Endothelial cell (in vitro differentiated cells): ENCODE measurements at places on chromosomes 16 and 17. TPM values are rescaled to one million over a fixed set of nuclear protein-coding genes. Genes with fewer than 3 reads are reported as not detected.

GRCh38 chr16:66798161-66798560, 3.2 kb downstream of the TERB1 start:
- no peak for DNase-seq

GRCh38 chr17:78332991-78333390, 26.9 kb downstream of the SOCS3 start:
- DNase-seq: no peak

- DNase-seq: no peak
Observed at GRCh38 chr17:82861393-82861775, 21.6 kb upstream of the ZNF750 start.

DNA sequence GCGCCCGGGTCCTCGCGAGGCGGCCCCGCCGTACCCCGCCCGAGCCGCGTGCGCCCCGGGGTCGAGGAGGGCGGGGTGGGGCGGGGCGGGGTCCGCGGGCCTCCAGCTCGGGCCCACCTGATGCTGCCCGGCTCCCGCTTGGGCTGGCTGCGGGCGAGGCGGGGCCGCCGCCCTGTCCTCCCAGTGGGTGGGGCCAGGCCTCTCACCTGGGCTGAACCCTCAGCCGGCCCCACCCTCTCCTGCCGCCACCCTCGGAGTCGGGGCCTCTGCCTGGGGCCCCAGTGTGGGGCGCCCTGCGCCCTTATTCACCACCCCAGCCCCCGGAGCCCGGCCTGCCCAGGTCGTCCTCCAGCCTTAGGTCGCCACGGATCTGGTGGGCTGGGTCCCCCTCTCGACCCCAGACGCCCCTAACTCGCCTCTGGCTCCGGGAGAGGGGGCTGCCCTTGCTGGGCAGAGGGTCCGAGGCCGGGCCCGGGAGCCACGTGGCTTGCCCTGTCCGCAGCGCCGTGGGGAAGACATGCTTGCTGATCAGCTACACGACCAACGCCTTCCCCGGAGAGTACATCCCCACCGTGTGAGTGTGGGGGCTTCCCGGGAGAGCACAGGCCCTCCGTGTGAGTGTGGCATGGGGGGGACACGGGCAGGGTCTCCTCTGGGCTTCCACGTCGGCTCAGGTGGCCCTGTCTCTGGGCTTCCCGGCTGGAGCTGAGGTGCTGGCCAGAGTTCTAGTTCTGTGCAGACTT, 578 bp downstream of the RAC3 start:
- no peak for DNase-seq

GRCh38 chr17:14448818-14449217, 147.9 kb downstream of the HS3ST3B1 start:
- DNase-seq: no peak

DNA sequence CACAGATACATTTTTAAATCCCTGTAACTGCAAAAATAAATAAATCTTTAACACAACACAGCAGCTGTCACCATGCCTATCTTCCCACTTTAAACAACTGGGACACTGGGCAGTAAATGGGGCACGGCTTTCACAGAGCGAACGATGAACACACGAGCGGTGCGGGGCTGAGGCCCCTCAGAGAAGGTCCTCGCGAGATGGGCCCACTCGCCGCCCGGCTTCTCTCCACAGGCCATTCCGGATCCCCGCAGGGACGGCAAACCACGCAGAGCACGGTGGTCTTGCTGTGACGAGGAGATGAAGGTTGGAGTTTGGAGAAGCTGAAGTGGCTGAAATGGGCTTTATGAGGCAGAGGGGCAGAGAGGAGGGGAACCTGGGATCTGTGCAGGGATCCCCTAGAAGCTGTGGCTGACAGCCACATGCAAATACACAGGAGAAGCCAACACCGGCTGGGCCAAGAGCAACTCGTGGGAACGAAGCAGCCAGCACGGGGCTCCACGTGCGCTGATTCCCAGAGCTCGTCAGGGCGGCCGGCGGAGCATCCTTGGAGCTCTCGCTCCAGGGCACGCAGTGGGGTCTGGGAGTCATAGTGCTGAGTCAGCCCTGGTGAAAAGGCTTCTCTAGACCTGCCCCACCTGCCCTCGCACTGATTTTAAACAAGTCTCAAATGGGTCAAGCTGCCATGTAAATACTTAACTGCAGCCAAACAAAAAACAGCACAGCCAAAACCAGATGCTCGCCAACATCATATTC, 31.7 kb downstream of the CCDC57 start:
- no peak for DNase-seq

DNA sequence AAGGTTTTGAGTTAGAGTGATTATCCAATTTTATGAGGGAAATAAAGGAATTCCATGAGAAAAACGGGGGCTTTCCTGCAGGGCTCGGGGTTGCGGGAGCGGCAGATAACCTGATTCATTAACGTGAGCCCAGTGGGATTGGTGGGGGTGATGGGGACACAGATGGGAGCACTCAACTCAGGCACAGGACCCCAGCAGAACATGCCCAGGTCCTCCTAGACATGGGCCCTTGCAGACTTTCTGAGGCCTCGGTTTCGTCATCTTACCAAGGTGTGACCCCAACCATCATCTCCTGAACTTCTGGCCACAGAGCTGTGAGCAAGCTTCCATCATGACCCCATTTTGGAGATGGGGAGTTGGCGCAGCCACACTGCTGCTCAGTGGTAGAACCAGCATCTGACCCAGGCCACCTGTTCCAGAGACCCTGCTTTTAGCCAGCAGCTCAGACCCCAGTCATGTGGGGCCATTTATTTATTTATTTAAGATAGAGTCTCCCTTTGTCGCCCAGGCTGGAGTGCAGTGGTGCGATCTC, 22.3 kb downstream of the CARHSP1 start:
- DNase-seq: no peak

- no peak for DNase-seq
Observed at GRCh38 chr17:33151565-33151964, 141.5 kb downstream of the ASIC2 start.

DNA sequence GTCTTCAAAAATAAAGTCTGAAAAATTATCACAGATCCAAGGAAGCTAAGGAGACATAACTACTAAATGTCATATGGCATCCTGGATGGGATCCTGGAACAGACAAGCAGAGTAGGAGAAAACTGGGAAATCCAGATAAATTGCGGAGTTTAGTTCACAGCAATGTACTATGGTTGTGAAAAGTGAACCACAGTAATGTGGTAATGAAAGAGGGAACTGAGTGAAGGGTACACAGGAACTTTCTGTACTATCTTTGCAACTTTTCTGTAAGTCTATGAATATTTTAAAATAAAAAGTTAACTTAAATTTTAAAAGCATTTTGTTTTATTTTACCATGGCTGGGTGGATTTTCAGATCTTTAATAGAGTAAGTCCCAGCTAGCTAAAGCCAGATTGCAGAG, 16.3 kb downstream of the SLFN12L start:
- no peak for DNase-seq

DNA sequence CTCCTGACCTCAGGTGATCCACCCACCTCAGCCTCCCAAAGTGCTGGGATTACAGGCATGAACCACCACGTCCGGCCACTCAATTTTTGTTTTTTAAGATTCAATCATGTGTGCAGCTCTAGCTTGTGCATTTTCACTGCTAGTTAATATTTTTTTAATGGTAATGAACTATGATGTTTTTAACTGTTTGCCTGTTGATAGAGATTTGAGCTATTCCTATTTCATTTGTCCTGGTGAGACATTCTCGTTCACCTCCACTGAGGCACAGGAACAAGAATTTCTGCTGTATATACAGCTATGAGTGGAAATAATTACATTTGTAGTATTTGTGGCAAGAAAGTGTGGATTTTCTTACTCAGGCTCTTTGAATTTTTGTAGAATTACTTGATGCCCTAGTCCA, 137.7 kb upstream of the MYOCD start:
- no peak for DNase-seq

GRCh38 chr17:230395-230770, 48.9 kb upstream of the DOC2B start:
- no peak for DNase-seq

DNA sequence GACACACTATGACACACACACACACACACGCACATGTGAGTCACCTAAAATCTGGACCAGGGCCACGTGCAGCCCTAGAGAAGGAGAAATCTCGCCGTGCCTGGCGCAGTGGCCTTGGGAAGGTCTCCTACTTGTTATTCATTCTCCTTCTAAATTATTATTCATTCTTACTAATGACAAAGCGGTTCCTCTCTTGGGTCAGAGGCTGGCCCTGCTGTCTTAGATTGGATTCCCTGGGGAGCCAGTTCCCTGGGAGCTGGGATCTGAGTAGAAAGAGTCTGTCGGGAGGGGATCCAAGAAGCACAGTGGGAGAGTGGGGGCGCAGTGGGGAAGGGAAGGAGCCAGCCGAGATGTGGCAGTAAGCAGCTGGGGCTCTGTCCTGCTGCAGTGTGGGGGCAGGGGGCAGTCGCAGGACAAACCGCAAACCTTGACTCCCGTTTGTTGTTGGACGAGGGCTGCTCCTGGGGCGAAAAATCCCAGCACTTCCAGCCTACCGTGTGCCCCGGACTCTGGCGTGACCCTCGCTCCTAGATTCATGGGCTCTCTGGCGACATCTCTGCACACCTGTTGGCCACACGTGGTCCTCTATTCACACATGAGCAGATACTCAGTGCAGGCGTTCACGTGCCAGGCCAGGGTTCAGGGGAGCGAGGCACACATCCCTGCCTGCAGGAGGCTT, 18.7 kb upstream of the JPH3 start:
- no peak for DNase-seq

- peak; percentile 66 for DNase-seq
Observed at GRCh38 chr16:88815901-88816589, 4.3 kb upstream of the APRT start.

DNA sequence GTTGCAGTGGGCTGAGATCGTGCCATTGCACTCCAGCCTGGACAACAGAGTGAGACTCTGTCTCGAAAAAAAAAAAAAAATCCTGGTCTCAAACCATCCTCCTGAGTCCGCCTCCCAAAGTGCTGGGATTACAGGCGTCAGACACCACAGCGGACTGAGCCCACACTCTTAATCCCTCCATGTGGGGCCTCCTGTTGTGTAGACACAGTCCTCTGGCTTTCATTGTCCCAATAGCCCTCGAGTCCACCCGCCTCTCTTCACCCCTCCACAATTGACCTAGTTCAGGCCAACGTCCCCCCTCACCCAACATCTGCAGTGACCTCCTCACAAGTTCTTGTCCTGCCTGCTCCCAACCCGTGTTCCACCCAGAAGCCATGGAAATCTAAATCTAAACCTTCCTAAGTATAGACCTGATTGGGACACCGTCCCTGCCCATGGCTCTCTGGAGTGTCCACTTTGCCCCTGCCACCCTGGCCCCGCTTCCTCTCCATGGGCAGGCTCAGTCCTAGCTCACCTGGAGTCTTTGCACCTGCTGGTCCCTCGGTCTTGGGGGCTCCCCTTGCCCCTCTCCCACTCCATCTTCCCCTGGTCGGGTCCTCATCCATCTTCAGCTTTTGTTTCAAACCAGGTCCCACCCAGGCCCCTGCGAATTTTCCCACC, 46.7 kb downstream of the HAPSTR1 start:
- no peak for DNase-seq

- DNase-seq: peak; percentile 77
Observed at GRCh38 chr16:89711601-89712273, 9.0 kb downstream of the VPS9D1 start.

DNA sequence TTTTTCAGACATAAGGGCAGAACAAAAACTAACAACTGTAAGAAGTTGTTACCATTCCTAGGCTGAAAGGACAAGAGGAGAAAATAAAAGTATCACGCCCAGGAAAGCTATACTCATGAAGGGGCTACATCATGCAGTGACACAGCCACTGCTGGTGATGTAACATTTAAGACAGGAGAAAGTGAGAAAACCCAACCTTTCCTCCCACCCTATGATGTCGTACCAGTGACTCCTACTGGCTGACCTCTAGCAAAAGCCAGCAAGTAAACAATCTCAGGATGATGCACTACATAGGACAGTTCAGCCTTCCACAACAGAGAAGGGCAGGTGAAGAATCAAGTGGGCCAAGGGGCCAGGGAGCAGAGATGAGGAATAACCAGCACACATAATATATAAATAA, 14.0 kb upstream of the OR1E2 start:
- DNase-seq: peak; percentile 12

GRCh38 chr17:28871056-28871579, 16.3 kb downstream of the ERAL1 start:
- DNase-seq: no peak

GRCh38 chr17:12673788-12674187, 8.1 kb downstream of the MYOCD start:
- no peak for DNase-seq

Gene ABCC6
- total RNA-seq: 0.36 TPM

Gene GRAPL
- 38.3 TPM for total RNA-seq

Gene AIPL1
- total RNA-seq: not detected

Gene TMC6
- 292 TPM for total RNA-seq

Gene SLC38A8
- total RNA-seq: not detected

Gene PIMREG
- 9.1 TPM for total RNA-seq

Gene SMIM22
- total RNA-seq: not detected

Gene CES4A
- 1.1 TPM for total RNA-seq

Gene SRCIN1
- 0.59 TPM for total RNA-seq

Gene KRT36
- not detected for total RNA-seq
